ENCODE measurements at places on chromosomes 16 and 17.
A peak's percentile ranks its signal among the peaks of the same experiment; 100 is the strongest.

GRCh38 chr17:13640551-13640950, 38.8 kb upstream of the HS3ST3A1 start:
- DNase-seq, result no peak

GRCh38 chr17:62701706-62702085, 74.2 kb downstream of the MRC2 start:
- no peak for DNase-seq

DNA sequence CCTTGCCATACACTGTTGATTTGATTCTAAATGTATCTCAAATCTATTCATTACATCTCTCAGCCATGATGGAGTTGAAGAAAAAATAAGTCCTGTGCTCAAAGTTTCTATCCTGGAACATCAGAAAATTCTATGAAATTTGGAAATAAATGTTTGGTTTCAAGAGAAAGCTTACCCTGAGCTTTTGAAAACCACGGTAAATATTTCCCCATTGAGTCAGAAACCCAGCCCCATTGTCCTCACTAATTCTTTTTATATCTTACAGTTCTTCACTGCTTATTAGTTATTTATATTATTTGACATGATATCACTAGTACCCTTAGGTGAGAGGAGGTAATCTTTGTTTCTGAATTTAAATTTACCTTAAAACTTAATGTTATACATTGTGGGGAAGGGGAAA, 128.5 kb downstream of the MRTFB start:
- DNase-seq, result no peak

DNA sequence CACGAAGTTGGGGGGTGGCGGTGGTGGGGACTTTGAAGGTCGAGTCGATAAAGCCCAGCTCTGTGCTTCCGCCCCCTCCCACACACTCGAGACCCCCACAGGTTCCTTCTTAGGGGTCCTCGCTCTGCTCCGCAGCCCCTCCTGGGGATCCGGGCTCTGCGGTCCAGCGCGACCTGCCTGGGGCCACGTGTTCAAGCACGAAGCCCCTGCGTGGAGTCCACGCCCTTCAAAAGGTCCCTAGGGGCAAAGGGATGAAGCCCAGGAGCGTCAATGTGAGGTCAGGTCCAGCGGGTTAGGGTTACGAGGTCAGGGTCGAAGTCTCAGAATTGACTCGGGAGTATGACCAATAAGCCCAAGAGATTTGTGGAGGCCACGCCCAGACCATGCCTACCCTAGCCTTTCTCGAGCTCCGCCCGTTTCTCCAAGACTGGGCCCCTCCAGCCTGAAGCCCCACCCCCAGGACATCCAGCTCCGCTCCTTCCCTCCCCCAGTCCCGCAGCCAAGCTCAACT, 786 bp upstream of the CACNA1G start:
- no peak for DNase-seq

DNA sequence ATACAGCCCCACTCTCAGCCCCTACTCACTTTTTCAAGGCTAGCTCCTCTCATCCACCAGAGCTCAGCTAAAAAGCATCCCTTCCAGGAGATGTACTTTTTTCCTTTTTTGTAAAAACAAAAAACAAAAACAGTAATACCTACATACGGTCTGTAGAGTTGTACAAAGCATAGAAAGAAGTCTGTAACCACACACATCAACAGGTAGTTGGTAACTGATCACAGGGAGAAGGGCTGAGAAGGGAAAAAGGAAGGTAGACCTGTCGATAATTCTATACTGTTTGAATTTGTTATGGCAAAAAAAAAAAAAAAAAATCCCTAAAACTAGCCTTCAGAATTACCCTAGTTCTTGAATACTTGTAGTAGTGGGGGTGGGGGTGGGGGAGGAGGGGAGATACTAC, 874 bp downstream of the SLC25A19 start:
- DNase-seq, result no peak

DNA sequence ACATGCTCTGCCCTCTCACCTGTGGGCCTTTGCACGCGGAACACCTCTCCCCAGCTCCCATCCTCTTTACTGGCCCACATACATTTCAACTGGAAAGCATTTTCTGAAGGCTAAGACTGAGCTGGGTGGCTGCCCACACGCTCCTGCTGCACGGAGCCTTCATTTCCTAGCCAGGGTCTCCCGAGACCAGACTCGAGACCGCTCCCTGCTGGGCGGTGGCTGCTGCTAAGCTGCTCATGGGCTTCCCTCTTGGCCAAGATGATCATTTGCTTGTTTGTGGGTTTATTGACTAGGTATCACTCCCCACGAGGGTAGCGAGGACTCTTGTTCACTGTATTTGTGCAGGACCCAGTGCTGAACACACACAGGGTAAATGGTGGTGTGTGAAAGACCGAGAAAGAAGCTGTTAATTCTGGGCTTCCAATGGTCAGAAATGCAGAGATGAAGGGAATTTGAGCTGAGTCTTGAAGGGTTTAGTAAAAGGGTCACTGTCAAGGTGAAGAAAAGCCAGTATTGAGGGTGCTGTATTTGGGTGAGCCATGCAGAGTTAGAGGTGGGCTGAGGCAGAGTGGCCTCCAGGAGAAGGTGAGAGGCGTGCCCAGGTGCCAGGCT, 907 bp downstream of the TRAPPC2L start:
- peak; percentile 61 for DNase-seq

DNA sequence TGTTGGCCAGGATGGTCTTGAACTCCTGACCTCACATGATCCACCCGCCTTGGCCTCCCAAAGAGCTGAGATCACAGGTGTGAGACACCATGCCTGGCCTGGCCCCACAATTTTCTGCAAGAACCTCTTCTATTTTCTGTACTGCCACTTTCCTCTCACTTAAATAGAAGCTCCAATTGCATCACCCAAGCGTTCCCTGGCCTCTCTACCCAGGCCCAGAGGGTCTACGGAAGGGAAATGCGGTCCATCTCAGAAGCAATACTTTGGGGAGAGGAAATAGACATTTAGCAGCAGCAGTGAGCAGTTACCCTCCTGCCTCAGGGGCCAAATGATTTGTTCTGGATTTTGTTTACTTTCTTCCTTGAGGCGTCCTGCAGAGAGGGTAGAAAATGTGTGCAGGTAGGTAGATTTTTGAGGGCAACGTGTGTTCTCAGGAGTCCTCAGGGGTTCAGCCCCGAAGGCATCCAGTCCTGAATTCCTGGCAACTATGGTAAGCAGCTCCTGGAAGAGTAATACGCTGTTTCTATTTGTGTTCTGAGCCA, 11.0 kb downstream of the SLC6A4 start:
- no peak for DNase-seq

DNA sequence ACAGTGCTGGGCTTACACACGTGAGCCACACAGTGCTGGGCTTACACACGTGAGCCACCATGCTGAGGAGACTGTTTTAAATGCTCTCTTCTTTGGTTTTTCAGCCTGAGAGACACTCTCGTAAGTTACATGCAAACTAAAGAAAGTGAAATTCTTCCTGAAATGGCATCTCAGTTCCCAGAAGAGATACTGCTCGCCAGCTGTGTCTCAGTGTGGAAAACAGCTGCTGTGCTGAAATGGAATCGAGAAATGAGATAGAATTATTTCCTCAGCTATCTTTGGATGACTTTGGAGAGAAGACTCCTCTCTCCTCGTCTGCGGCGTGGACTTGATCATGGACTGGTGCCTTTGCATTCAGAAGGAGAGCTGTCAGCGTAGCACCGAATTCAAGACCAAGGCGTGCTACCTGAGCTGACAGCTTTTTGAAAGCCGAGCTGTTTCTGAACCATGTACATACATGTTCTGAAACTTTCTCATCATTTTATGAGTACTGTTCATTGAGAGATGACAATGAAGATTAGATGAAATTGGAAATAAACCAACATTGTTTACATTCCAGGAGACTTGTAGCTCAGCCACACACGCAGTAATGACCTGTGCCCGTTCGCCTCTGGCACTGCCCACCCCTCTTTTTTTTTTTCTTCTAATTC, 21.6 kb upstream of the ENDOV start:
- no peak for DNase-seq

DNA sequence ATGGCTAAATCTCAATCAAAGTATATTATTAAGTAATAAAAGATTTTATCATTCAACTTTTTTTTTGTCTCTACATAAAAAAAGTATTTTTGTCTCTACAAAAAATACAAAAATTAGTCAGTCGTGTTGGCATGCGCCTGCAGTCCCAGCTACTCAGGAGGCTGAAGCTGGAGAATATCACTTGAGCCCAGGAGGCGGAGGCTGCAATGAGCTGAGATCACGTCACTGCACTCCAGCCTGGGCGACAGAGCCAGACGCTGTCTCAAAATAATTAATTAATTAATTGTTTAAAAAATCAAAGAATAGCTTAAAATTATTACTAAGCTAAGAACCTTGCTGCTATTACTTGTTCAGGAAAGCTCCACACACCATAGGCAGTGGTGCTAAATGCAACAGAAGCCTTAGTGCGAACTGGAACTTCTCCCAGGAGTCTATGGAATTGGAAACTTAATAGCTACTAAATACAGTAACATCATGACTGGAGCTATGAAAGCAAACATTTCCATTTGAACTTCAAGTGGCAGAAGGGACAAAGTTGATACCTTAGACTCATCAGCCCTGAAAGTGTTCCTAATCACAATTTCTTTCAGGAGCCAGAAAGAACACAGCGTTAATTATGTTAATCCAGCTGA, 22.6 kb downstream of the ADCY9 start:
- DNase-seq, result no peak

- DNase-seq, result no peak
Observed at GRCh38 chr16:69201291-69201690, 14.3 kb downstream of the SNTB2 start.

DNA sequence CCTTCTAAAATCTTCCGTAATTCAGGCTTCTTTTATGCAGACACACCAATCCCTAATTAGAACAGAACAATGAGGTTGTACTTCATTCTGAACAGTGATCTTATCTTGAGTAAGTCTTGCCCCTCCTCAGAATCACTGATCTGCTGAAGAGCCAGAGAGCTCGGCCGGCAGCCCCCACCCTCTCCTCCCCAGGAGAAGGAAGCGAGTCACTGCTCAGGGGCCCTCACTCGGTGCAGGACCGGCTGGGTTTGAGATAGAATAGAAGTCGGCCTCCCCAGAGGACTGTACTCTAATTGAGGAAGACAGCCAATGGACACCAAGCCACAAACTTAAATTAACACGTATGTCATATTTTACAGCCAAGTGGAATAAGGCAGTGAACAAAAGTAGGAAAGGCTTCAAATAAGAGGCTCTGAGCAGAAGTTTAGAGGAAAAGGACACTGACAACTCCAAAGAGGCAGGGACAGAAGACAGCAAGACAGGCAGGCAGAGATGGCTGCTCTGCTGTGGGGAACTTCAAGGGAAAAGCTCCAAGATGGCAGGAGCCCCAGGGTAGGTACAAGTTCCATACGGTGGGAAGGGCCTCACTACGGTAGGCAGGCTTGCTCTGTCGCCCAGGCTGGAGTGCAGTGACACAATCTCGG, 18.6 kb downstream of the CREBBP start:
- no peak for DNase-seq

DNA sequence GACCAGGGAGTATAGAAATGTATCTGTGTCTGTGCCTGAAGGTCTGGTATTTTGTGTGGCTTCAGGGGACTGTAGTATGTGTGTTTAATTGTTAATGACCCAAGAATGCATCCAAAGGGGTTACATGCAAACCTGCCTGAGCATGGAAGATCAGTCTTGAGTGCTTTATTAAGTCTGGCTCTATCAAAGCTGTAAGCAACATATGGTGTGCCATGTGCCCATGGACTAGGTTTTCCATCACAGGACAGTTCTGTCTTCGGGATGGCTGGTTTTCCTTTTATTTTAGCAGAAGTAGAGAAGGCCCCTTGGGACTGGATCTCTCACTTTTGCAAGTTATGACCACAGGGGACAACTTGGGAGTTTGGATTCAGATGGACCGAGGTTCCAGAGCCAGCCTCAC, 18.2 kb downstream of the RBFOX1 start:
- DNase-seq, result no peak

DNA sequence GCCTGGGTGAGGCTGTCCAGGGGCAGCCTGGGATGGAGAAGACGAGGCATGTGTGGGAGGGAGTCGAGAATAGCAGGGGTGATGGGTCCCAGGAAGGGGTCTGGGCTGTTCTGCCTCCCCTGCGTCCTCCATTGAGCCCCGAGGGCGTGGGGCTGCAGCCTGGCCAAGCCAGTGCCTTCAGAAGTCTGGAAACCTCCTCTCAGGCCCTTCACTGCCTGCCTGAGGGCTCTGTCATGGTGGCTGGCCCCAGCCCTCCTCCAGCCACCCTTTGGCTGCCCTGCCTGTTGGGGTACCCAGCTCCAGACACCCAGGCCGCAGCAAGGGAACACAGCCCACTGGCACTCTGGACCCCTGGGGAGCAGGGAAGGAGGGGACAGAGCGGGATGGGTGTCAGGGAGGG, 27.6 kb downstream of the ENGASE start:
- DNase-seq, result no peak

DNA sequence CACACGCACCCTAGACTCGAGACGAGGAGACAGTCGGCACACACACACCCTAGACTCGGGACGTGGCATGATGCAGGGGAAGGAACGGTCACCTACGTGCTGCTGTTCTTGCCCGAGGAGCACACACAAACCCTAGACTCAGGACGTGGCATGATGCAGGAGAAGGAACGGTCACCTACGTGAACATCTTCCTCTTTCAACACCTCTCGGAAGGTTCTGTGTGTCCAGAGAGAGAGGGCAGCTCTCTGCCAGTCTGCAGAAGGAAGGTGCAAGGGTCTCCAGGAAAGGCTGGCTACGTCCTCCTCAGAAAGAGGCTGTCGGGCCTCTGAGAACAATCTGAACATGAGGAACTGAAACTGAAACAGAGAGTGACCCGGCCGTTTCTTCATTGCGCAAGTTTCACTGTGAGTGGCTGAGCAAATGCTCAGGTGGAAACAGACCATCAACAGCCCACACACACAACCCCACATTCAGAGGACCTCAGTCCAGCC, 43.4 kb downstream of the ZNF276 start:
- peak; percentile 15 for DNase-seq

- no peak for DNase-seq
Observed at GRCh38 chr16:4790871-4791270, 2.7 kb upstream of the SEPTIN12 start.

GRCh38 chr17:65474660-65475059, 86.8 kb downstream of the AXIN2 start:
- DNase-seq, result no peak

DNA sequence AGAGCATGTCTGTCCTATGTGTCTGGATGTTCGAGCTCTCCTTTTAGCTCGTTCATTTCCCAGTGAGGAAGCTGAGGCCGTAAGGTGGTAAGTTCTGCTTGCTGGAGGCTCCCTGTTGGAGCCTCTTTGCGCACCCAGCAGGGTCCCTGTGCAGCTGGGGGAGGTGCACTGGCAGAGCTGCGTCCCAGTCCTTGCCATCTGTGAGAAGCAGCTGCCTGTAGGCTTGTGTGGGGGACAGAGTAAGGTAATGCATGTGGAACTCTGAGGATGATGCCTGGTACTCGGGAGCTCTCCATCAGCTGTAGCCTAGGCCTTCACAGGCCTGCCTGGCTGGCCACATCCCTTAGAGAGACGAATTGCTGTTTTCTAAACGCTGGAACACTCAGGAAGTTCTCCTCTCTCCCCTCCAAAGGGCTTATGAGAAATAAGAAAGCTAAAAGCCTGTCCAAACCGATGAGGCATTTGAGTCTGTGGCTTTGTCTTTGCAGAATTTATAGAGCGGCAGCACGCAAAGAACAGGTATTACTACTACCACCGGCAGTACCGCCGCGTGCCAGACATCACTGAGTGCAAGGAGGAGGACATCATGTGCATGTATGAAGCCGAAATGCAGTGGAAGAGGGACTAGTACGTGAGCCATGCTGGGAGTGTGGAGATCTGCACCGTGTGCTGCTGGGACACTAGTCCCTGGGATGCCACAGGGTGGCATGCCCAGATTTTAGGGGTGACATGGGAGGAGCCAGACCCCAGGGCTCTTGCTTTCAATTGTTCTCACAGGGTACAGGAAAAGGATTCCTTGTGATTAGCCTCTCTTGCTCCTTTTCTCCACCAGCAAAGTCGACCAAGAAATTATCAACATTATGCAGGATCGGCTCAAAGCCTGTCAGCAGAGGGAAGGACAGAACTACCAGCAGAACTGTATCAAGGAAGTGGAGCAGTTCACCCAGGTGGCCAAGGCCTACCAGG, 1.6 kb downstream of the NDUFB10 start:
- no peak for DNase-seq

Data from activated T-helper 9 cell treated with anti-CD3 and anti-CD28 coated beads, Interleukin-2, amount 50 U/mL, for 16 hours (primary cell).